ENCODE measurements at places on chromosomes 2 and 18.

- DNase-seq, result no peak
Measured at GRCh38 chr2:120471166-120471565, 125.2 kb downstream of the INHBB start.

DNA sequence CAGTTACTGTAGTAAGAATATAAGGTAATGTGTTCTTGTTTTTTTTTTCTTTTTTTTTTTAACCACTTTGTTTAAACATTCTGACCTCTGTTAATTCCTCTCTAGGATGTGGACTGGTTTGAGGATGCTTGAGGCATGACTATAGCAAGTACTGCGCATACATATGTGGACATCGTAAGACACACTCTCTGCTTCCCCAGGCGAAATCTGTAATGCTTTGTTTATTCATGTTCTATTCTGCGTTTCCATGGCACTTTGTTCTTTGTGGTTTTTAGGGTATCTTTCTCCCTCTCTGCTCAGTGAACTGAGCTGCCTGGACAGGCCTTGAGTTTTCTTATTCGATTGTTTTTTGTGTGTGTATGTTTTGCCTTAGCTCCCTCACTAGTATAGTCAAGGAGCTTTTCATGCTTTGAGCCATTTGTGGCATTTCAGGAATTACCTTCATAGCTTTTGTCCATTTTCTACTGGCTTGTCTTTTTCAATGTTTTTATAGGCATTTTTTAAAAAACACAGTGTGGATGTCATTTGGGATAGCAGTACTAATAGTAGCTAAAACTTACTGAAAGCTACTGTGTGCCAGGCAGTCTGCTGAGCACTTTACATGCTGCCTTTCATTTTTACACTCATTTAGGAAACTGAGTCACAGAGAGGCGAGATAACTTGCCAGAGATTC lies 1.9 kb upstream of the SH3BP4 start:
- no peak for DNase-seq

- no peak for DNase-seq
Measured at GRCh38 chr2:71905205-71905604, 242.5 kb downstream of the CYP26B1 start.

- no peak for DNase-seq
Measured at GRCh38 chr2:234031207-234031606, 19.3 kb upstream of the SPP2 start.

- DNase-seq, result no peak
Measured at GRCh38 chr2:65530547-65531320, 98.3 kb upstream of the SPRED2 start.

DNA sequence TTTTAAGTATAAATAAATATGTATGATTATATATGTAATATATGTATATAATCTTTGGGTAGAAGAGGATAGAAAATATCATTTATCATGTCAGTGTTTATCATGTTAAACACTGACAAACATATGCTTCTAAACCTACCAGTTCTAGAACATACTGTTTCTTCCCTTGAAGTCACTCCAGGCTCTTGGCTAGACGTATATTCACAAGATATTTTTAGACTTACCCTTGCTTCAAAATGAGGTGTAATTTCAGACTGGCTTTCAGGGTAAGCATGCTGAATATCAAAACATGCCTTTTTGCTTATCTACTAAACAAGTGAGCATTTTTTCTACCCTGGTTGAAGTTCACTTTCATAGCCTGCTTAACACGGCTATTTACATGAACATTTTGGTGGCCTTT lies 642.4 kb upstream of the PKDCC start:
- DNase-seq, result no peak
